Putamen (tissue), 1 donor: ENCODE measurements at places on chromosomes 16 and 17.
A peak's percentile ranks its signal among the peaks of the same experiment; 100 is the strongest.

- no peak for DNase-seq
These were observed 17.4 kb upstream of the ZFPM1 start for GRCh38 chr16:88435437-88436355.

DNA sequence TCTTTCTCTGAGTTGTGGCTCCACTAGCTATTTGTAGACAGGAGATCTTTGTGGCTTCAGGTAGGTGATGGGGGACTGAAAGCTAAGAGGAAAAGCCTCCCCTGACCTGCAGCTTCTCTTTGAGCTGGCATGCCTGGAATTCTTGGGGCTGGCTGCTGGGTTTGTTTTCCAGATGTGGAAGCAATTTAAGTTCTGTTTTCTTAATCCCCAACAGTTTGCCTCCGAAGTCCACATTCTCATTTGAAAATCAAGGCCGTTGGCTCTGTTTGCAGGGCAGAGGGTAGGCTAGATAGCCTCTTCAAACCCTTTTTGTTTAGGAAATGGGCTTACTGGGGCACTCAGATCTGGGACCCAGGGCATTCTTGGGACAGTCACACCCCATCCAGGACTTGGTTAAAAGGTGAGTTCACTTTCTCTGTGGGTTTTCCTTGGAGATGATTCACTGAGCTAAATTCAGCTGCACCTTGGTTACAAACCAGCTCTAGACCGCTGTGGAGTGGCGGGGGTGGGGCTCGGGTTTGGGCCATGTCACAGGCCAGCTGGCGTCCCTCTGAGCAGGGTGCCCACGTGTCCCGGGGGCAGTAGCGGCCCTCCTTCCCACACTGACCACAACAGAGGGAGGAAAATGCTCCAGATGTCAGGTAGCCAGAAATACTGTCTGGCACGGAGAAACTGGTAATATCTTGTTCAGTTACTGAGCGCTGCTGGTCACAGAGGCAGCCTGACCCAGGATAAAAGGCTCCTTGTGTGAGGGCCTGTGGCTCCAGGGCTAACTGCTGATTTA is 108.5 kb downstream of the RAB11FIP4 start:
- peak; percentile 75 for DNase-seq

DNA sequence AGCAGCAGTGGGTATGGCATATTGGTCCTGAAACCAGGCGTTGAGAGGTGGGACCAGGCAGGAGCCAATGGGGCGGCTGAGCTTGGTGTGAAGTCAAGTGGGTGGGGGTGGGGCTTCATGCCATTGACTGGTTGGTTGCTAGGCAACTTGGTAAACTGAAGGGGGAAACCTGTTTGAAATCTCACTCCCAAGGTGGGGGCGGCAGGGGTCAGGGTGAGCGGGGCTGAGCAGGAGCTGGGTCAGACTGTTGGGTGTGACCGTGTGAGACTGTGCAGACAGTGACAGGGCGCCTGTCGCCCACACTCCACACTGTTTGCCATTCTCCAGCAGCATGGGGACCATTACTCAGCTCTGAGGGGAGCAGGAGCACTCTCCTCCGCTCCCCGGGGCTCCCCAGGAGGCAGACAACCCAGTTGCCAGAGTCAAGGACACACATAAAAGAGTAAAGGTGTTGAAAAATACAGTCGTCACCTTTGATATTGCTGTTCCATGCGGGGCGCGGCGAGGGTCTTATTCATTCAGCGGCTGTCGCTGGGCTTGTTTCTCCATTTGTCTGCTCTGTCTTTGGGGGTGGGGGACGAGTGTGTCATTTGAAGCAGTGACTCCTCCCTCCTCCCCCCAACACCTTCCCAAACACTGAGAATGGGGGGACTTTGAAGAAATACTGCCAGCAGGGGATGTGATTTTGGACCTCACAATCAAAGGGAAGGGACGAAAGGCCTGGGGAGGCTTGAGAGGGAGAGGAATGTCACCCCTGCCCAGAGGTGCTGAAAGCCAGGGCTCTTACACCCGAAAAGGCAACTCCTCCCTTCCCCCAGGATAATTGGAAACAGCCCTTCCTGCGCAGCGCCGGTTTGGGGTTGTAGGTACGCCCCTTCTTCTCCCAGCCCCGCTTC is 1.2 kb upstream of the EFNB3 start:
- DNase-seq = peak; percentile 57

DNA sequence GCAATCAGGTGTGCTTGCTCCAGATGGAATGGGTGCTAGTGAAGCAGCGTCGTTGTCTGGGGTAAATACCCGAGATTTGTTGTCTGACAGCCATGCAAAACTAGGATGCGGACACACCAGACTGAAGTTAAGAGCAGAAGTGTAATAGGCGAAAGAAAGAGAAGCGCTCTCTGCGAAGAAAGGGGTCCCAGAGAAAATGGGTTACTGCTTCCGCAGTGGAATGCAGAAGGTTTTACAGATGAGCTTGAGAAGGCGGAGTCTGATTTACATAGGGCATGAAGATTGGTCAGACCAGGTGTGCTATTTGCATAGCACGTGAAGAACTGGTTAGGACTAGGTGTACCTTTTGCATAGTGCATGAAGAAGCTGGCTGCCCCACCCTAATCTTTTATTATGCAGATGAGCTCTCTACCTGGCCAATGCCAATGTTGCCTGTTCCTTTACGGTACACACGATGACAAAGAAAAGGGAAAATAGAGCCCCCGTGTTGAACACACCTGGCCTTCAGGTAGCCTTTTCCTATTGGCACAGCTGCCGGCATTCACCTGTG is 32.0 kb upstream of the SNN start:
- no peak for DNase-seq

DNA sequence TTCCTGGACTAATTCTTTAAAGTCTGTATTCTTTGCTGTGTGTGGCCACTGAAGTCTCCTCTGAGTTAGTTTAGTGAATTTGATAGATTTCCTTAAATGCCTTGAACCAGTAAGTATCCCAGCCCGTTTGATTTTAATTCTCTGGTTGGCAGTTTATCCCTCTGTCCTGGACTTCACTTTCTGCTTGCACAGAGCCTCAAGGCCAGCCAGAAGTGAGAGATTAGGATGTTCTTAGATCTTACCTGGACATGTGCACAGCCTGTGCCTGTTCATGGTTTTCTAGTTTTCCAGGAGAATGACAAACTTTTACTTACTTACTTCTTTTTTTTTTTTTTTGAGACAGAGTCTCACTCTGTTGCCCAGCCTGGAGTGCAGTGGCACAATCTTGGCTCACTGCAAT is 10.8 kb upstream of the SLC38A7 start:
- DNase-seq = no peak

GRCh38 chr16:30923554-30924075 is at the start of gene FBXL19:
FBXL19 (plus strand) TSS chr16:30923572; CDS start chr16:30925755, 2,183 bp downstream.
- DNase-seq = no peak

DNA sequence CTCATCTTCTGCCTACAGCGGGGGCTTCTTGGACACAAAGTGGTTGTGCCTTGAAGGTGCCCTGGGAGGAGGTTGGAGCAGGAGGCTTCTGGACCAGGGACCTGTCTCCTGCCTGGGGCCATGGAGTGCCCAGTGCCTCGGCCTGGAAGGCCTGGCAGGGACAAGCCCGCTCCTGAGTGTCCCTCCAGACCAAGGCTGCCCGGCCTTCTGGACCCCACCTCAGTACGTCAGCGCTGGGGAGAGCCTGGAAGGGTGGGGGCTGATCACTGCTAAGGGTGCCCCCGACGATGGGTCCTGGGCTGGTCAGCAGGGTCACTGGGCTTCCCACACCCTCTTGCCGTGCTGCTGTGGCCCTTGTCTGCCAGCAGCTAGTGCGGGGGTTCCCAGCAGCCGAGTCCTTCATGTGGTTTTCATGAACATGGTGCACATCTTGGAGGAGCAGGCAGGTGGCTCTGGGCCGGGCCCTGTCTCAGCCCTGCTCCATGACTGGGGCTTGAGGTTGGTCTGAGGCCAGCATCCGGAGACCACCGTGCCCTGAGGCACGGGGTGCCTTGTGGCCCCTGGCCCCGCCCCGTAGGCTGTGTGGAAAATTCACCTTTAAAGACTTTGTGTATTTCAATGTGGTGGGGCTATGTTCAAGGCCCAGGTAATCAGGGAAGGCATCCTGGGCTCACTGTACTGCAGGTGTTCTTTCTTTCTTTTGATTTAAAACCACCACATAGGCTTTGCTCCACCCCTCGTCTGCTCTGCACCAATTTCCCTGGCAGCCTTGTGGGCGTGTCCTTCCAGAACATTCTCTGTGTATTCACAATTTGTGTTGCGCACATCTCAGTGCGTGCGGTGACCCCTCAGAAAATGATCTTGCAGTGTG is 22.4 kb downstream of the MGRN1 start:
- DNase-seq = no peak

DNA sequence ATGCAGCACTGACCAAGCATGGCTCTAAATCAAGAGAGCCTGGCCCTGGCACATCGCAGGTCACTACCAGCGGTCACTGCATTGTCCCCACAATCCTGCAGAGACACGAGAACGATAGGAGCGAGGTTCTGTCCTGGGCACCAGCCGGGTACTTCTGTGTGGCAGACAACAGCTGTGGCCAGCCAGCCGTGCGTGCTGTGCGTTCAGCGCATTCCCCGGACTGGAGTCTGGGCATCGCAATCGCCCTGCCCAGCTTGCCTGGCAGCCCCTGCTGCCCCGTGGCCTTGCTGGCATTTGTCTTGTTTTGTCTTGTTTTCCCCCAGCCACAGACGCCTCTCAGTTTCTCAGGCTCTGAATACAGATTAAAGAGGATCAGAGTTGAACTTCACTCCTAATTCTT is 33.9 kb downstream of the COTL1 start:
- peak; percentile 64 for DNase-seq

DNA sequence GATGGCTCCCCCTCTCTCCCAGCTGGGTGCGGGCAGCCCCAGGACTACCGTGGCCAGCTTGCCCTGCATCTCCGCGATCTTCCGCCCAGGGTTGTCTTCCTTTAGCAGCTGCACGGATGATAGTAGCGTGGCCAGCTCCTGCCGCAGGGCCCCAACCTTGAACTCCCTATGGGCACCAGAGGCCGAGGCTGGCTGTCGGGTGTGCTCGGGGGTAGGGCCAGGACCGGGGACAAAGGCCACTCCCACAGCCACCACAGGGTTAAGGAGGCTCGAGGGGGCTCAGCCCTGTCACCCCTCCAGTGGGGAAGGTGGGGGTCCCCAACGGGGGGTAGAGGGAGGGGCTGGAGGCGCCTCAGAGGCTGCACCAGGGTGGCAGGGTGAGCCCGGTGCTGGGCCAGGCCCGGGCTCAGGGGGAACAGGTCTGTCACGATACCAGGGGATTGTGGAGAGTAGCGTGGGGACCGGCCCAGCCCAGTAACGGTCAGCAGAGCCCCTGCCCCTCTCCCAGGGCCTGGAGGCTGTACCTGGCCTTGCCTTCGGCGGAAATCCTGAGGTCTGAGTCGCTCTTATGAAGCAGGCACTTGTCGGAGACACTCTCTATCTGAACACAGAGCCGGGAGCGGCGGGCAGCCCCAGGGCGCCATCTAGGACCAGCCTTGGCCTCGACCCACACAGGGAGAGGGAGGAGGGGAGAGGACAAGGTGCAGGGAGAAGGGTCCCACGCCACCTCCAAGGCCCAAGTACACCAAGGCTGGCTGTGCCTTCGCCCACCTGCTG is 5.2 kb downstream of the PERCC1 start:
- no peak for DNase-seq

- no peak for DNase-seq
These were observed 72.1 kb upstream of the RCVRN start for GRCh38 chr17:9977180-9977575.

GRCh38 chr17:17433000-17433703 is 43.6 kb upstream of the MED9 start:
- no peak for DNase-seq

GRCh38 chr16:7602291-7602950 is 269.8 kb downstream of the RBFOX1 start:
- DNase-seq = no peak

DNA sequence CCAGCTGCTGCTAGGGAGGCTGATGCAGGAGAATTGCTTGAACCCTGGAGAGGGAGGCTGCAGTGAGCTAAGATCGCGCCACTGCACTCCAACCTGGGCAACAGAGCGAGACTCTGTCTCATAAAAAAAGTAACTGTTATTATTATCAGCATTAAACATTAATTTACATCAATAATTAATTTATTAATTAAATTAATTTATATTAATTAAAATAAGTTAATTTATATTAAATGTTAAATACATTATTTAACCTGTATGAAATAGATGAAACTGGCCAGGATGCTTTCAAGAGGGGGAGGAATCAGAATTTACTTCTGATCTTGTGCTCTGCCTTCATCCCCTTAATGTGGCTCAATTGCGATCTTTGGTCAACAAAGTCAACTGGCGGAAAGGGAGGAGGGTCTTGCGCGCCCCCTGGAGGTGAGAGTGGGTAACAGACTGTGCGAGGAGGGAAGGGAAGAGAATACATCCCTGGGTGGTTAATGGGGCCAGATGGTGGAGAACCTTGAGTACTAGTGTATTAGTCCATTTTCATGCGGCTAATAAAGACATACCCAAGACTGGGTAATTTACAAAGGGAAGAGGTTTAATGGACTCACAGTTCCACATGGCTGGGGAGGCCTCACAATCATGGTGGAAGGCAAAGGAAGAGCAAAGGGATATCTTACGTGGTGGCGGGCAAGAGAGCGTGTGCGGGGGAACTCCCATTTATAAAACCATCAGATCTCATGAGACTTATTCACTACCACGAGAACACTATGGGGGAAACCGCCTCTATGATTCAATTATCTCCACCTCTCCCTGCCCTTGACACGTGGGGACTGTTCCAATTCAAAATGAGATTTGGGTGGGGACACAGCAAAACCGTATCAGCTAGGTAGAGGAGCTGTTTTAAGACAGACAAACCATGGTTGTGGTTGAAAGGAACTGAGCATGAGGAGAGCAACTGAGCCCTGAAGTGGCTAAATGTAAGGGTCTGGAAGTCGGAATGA is 15.7 kb upstream of the CPPED1 start:
- DNase-seq = no peak

- no peak for DNase-seq
These were observed 58.4 kb downstream of the PHKB start for GRCh38 chr16:47519546-47519945.

DNA sequence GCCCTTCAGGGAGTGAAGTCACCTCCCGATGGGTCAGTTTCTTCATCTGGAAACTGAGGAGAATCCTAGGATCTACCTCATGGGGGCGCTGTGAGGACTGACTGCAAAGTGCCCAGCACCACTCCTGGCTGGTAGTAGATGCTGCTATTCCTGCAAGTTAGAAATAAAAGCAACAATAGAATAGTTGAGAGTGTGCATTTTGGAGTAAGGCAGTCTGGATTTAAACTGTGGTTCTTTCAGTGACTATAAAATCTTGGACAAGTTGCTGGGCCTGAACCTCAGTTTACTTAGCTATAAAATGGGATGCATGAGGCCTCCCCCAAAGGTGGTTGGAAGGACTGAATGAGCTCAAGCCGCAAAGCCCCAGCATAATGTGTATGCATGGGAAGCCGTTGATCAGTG is 70.6 kb downstream of the CYB5B start:
- DNase-seq = no peak

- DNase-seq = no peak
These were observed 778.6 kb downstream of the CDH11 start for GRCh38 chr16:64343061-64343819.
